ENCODE measurements at places on chromosomes 7 and 10.

- DNase-seq, result no peak
Observed at GRCh38 chr7:148547951-148548350, 42.6 kb upstream of the C7orf33 start.

GRCh38 chr7:125804273-125804672 is 874.6 kb upstream of the POT1 start:
- DNase-seq, result no peak

- no peak for DNase-seq
Observed at GRCh38 chr10:6061056-6061455, 1.1 kb downstream of the IL2RA start.

DNA sequence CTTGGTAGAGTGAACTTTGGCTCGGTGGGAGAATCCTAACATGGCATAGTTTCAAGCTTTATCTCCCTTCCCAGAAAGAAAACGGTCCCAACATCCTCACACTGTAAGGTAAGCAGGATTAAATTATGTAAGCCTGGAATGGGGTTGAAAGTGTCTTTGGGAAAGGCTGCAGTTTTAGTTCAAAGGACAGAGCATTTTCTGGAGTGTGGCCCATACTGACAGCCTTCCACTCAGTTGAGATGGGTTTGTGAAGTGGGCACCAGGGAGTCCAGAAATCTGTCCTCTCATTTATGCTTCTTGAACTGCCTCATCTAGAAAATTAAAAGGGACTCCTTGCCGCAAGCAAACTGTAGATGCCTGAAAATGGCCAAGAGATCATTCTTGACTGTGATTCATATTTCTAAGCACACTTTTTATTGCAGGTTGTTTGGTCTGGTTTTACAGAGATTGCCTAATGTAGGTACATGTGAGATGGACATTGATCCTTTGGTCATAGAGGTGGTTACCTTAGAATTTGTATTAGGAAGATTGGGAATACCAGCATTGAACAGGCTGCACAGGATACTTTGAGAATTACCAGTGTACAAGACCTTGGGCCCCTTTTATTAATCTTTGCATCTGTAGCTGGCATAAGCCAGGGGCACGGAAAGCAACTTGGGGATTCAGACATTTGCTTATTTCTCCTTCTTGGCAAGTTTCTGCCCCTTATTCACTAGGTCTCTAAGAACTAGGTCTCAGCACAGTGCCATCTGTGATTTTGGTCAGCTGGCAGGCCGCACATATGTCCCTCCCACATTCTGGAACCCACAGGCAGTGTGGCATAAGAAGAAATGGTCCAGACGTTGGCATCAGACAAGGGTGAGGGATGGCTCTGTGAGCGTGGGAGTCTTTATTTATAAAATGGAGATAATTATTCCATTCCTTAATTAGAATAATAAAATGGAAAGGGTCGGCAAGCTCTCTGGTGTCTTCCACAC is 125.9 kb downstream of the GLCCI1 start:
- peak; percentile 82 for DNase-seq

- DNase-seq, result no peak
Observed at GRCh38 chr10:115949282-115949844, 323.6 kb downstream of the GFRA1 start.

DNA sequence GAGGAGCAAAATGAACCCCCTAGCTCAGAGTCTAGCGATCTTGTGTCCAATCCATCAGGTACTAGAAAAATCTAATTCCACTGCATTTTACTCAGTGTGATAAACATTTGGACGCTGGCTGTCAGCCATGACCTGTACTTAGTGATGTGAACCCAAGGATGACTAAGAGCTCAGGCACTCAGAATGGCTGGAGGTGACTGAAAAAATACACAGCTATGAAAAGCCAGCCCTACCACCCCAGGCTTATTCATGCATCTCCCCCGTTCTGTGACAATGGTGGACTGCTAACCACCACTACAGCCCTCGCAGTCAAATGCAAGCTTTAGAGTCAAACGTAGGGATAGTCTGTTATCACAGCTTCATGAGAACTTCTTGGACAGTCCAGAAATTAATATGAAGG is 14.9 kb downstream of the AFAP1L2 start:
- peak; percentile 20 for DNase-seq

DNA sequence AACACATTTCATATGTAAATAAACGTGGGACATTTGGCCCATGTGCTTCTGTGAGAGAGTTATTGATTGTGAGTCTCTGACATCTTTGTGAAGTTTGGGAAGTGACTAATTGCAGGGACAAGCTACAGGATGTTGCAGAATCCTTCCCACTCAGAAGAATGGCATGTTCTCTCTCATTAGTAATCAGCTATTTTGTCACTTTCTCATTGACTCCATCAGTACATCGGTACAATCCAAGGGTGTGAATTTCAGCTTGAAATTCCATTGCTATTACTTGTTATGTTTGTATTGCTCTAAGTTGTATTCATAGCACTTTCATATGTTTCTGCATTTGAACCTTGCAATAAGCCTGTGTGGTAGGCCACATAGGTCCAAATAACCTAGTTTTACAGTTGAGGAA is 100.0 kb upstream of the KCNMA1 start:
- no peak for DNase-seq

DNA sequence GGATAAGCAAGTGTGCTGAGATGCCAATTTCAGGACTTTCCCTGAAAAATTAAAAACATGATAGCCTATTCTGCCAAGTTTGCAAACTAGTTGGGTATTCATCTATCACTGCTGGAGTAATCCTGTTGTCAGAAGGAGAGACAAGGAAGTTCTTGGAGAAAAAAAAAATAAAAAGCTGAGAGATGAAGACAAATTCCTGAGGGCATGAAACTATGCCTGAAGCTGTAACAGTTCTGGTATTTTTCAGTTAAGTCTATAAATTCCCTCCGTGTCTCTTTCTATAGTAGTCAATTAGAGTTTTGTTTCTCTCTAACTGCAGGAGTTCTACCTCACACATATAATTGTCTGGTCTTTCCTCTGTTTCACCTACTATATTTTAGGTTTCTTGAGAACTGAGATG is 95.7 kb downstream of the DGKB start:
- no peak for DNase-seq

- no peak for DNase-seq
Observed at GRCh38 chr10:80518143-80518806, 19.4 kb upstream of the SH2D4B start.

DNA sequence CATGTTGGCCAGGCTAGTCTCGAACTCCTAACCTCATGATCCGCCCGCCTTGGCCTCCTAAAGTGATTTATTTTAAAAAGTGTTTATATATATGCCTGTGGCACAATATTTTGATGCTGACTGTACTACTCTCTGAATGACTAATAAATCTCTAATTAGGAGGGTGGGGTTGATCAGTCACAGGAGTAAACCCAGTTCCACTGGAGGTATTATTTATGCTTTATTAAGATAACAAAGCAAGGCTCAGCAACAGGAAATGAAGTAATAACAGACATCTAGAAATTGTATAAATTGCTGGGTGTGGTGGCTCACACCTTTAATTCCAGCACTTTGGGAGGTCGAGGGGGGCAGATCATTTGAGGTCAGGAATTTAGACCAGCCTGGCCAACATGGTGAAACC is 26.0 kb upstream of the MCU start:
- DNase-seq, result no peak

- no peak for DNase-seq
Observed at GRCh38 chr10:111017098-111017497, 59.7 kb upstream of the ADRA2A start.

- no peak for DNase-seq
Observed at GRCh38 chr7:43612599-43613589, 30.0 kb downstream of the STK17A start.

DNA sequence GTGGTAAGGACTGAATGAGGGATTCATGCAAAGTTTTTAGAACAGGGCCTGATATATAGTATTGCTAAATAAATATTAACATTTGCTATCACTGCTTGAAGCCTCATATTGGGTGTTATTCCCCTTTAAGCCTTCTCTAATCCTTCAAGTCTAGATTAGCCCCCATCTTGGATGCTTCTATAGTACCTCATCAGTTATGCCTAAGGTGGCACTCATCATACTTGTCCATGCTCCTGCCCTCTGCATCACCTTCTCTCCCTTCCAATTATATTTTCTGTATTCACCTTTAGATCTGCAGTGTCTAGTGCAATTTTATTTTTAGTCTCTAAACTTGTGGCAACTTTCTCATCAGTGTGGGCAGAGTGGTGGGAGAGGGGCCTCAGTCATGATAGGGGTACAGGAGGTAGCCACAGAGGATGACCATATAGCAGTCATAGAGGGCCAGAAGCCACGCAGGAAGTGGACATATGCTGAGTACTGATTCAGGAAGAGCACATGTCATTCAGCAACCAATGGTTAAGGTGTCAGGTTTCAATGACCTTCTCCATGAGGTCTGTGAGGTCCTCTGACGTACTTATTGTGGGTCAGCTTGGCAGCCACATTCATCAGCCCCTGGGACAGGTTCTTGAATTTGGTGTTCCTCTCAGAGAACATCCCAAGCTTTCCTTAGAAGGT is 2.5 kb downstream of the ENTPD1 start:
- DNase-seq, result no peak

Data from G401 (cell line).